ENCODE measurements at places on chromosomes 11 and 22.
A peak's percentile ranks its signal among the peaks of the same experiment; 100 is the strongest.

- DNase-seq, result no peak
These were observed 73.1 kb downstream of the USP35 start for GRCh38 chr11:78261828-78262227.

DNA sequence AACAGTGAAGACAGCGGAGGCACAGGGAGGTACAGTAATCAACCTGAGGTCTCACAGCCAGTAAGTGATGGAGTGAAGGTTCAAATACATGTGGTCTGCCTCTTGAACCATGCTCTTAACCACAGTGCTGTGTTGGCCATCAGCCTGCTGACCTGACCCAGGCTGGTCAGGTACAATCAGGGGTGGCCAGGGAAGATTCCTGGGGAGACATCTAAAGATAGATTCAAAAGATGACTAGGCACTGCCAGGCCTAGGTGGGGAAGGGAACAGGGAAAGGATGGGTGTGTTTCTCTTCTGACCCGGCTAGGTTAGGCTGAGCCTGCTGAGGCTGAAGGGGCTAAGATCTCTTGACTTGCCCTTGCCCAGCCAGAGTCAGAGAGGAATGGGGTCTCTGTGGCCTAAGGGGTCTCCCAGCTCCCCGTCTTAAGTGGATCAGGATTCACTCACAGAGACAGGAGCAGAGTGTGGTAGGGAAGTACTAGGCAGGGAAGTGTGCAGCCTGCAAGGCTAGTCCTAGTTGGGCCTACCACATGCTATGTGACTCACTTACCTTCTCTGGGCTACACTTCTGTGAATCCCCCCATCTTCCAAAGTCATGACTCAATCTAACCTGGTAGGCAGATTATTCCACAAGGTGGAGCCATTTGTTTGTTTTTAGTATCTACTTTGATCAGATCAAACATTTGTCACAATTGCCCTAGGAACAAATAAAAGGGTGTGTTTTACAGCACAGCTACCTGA is 10.4 kb upstream of the SREBF2 start:
- peak; percentile 48 for DNase-seq

GRCh38 chr11:34650528-34650927 is 29.6 kb downstream of the EHF start:
- peak; percentile 92 for DNase-seq

GRCh38 chr11:69635804-69636511 is 5.0 kb upstream of the CCND1 start:
- no peak for DNase-seq
